ENCODE measurements at places on chromosomes 7 and 10.

GRCh38 chr10:75722609-75723008, 291.2 kb downstream of the LRMDA start:
- DNase-seq = no peak

- no peak for DNase-seq
Observed at GRCh38 chr7:35677582-35678356, 17.2 kb downstream of the HERPUD2 start.

DNA sequence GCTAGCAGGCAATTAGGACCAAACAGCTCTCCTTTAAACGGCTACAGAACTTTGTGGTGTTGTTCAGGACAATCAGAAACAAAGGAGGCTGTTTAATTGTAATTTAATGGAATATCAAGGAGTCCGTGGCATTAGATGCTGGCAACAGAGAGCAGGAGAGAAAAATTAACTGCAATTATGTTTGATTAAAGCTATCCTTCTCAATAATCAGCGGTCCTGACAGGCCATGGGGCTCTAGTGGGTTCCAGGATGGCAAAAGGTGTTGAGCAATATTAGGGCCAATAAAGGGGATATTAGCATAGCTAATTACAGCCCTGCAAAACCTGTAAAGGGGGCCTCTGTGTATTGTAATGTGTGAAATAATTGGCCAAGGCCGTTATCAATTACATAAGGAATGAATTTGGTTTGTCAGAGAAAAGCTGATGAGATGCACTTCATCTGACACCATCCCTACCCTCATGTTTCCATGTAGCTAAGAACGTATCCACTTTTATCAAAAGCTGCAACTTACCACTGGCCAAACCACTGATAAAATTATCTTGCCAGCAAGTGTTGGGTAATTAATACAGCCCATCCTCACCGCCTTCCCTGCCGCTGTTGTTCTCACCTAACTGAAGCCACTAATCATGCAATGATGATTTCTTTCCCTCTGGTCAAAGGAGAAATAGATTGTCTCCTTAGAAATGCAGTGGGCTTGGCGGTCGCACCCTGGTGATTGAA, 81.6 kb downstream of the EBF3 start:
- no peak for DNase-seq

DNA sequence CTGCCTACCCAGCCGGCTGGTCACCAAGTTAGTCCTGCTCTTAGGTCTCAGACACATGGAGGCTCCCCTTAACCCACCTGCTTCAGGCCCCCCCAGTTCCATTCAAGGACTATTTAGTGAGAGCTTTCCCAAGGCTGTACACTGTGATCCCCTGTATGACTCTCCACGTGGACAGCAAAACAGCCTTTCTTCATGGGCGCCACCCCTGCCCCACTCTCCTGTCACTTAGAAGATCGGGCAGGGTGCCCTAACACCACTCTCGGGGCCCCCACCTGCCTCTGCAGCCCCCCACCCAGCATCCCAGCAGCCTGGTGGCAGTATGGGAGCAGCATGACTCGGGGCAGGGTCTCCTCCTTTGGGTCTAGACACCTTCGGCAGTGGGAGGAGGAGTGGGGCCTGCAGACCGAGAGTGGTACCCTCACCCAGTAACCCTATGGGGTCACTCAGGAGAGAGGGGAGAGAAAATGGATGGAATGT, 116.6 kb downstream of the PTPN20 start:
- peak; percentile 9 for DNase-seq

DNA sequence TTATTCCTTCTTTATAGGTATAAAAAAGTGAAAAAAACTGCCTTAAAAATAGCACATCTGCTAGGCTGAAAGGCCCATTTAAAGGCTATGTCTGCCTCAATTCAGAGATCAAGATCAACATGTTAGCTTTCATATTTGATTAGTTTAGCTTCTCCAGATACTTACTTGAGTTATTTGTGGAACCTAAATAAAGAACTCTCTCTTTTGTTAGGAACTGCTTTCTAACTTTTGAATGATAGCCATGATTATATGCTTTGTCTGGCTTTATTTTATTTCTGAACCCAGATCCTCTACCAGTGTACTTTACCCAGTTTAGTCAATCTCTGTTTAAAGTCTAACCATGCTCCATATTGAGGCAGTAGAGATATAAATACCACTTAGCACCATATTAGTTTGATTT, 515.5 kb upstream of the SEMA3D start:
- no peak for DNase-seq

GRCh38 chr10:86306628-86307278, 59.8 kb downstream of the GRID1 start:
- no peak for DNase-seq

DNA sequence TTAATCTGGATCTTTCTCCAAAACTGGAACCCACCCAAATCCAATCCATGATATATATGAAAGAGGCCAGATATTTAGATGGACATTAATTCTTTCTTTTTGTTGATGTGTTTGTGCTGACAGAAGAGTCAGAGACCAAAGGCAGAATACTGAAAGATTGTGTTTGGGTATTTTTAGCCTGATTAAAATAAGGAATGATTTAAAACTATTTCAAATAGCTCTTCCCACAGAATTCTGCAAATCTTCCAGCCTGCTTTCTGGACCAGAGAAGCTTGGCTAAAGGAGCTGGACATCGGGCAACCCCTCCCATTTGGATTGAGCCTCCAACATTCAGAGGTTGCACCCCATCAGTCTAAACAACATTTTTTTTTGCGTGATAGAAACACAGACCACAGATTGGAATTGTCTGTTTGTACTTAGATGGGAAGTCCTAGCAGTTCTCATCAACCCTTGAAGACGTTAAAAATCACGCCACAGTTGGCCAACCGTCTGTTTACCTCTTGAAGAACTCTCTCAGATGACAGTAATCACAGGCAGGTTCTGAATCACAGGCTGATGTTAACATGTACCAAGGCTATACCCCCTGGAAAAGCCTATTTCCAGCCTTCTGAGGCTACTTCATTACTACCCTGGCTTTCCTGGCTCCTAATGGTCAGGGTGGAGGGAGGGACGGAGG, 155.2 kb upstream of the NRP1 start:
- DNase-seq = no peak

DNA sequence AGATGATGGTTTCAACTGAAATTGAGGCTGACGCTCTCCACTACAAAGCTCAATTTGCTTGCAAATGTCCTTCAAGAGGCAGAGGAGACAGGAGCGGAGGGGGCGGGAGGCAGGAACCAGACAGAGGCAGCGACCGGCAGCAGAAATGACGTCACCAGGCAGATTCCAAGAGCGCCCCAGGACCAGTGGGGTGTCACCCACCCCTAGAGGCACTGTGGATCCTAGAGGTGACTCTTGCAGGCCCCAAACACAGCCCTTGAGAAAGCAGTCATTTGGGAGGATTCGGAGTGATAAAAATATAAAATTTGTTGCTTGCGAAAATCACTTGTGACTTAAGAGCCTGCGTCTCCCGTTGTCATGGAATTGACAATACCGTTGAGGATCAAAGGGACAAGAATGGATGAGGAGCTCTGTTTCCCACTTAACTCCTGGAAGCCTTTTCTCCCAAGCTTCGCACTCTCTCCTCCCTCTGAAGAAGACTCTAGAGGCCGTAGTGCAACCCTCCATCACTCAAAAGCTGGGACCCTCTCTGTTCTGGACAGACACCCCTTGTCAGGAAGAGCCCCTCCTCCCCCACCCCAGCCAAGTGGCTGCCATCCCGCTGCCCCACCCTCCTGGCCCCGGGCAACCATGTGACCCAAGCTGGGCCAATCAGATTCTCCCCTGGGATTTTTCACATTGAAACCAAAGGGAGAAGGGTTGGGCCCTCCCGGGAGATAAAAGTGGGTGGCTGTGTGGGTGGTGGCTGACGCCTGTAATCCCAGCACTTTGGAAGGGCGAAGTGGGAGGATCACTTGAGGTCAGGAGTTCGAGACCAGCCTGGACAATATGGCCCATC, 16.3 kb upstream of the SLC29A4 start:
- no peak for DNase-seq

- no peak for DNase-seq
Observed at GRCh38 chr10:74078037-74078436, 72.6 kb downstream of the AP3M1 start.

GRCh38 chr7:141071260-141071854, 2.5 kb upstream of the TMEM178B start:
- DNase-seq = no peak

DNA sequence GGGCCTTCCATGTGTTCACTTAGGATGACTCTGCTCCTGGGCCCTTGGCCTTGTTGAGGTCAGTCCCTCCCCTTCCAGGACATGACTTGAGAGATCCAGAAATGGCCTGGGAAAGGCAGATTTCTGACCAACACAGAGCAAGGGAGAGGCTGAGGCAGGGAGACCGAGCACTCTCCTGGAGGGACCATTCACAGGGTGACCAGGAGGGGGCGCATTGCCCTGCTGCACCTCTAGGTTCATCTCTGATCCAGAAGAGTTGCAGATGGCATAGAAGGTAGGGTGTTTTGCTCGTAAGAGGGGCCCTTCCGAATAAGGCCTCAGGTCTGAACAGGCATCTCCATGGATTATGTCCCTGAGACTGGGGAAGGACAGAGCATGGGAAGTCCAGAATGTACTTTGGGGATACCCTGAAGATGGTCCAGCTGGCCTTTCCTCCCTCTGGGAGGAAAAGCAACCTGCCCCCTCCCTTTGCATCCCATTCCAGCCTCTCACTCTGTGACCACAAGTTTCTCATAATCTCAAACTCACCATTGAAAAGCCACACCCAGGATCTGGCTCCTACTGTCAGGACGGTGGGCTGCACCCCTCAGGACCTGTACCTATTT, 6.6 kb downstream of the DMBT1 start:
- DNase-seq = peak; percentile 32

DNA sequence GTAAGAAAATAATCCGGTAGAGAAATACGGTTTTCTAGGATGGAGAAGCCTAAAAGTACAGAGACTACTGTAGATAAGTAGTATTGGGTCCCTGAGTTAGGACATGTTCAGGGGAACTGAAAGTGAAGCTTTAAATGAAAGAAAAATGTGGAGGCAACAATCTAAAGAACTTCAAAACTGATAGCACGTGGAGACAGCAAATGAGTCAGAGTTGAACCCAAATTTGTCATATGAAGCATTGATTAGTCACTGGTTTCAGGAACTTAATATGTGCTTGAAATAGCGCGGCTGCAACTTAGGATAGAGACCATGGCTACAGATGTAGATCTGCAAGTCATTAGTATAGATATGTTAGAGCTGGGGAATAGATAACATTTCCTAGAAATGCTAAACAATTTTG, 1138.6 kb upstream of the SORCS1 start:
- no peak for DNase-seq

DNA sequence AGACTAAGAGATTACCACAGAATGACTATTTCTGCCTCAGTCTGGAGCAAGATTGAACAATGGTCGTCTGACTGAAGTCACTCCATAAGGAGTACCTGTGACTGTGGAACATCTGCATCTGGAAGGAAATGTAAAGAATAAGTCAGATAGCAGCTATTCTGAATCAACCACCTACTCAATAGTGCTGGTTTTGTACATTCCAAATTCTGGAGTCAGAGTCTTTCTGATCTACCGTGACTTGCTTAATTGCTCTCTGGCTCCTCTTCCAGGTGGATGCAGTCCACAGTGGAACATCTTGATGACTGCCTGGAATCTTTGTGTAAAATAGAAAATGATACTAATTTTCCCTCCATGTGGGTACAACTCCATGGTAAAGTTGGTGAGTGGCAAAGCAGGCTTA, 156.3 kb upstream of the SEMA3C start:
- no peak for DNase-seq

DNA sequence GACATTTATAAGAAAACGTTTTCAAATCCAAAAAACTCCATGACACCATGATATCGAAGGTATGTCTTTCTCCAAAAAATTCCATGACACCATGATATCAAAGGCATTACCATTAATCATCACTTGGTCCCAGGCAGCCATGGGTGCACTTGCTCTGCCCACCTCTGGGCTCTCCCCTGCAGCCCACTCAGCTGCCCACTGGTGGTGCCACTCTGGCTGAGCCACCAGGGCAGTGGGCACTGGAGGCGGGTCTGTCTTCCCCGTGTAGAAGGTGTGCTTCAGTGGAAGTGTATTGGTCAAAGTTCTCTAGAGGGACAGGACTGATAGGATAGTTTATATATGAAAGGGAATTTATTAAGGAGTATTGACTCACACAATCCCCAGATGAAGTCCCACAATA, 240.4 kb downstream of the KLF6 start:
- no peak for DNase-seq

- DNase-seq = no peak
Observed at GRCh38 chr10:50883629-50884028, 1.8 kb downstream of the A1CF start.

DNA sequence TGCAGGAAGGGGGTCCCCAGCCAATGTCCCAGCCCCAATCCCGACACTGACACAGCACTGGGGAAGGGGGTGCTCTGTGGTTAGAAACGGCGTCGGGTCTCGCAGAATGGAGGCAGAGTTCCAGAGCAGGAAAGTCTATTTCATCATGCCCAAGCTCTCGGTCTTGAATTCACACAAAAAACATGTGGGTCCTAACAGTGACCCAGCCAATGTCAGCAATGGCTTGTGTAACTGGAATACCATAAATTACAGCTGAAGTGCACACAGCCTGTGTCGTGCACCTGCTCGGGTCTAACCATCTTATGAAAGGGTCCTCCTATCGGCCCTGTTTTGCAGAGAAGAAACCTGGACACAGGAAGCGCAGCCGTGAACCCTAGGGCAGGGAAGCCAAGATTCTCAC, 324.1 kb downstream of the ADARB2 start:
- DNase-seq = no peak

GRCh38 chr7:111082351-111082750, 8.6 kb upstream of the LRRN3 start:
- DNase-seq = no peak

DNA sequence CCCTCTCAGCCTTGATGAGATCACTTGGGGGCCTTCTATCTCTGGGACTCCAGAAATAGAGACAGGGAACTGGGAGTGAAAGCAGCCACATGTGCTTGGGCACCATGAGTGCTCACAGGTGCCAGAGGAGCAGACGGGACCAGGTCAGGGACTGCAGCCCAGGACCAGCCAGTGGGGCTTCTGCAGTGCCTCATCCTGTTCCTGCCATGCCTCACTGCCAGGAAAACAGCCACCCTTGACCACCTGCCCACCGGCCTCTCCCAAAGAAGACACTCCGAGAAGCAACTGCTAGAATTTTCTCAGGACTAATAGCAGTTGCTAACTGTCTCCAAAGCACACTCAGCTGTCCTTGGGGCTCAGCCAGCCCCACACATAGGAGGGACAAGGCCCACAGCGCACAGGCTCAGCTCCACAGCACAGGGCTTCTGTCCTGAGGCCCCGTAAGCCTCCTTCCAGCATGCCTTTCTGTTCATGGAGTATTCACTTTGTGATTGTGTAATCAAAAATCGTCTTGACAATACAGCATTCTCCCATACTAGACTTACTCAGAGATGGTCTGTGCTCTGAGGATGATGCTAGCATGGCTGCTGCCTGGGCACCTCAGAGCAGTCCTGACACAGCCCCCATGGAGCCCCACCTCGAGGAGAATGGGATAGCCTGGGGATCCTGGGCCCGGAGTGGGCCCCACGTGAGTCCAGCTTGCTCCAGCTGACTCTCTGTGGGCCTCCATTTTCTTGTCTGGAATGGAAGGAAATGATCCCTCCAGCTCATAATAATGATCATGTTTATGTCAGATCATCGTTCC, 115.7 kb upstream of the RET start:
- DNase-seq = no peak

Measured in 8988T (cell line).